ENCODE measurements at places on chromosomes 5 and 9.

GRCh38 chr9:130522233-130522808 is 57.1 kb upstream of the FUBP3 start:
- DNase-seq: no peak

- no peak for DNase-seq
Observed at GRCh38 chr5:111993242-111993641, 236.2 kb upstream of the NREP start.

- DNase-seq: no peak
Observed at GRCh38 chr9:126116351-126117157, 210.1 kb upstream of the MVB12B start.

GRCh38 chr9:73869264-73869663 is 627.9 kb upstream of the RORB start:
- no peak for DNase-seq

GRCh38 chr5:26681861-26682260 is 356.5 kb downstream of the CDH9 start:
- DNase-seq: no peak

DNA sequence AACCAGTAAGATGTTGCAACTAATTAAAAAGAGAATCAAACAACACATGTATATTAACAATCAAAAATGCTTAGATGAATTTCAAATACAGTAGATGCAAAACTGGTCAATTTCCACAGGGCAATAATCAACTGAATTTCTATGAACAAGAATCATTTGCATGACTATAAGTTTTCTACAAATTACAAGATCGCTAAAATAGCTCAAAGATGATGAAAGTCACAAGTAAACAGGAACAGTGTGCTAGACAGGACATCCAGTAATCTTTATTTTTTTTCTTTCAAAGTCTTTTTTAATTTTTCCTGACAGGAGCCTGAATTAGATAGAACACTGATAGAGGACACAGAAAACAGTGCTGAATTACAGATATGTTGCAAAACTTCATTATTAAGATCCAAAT is 608.2 kb upstream of the DAB2 start:
- DNase-seq: no peak

DNA sequence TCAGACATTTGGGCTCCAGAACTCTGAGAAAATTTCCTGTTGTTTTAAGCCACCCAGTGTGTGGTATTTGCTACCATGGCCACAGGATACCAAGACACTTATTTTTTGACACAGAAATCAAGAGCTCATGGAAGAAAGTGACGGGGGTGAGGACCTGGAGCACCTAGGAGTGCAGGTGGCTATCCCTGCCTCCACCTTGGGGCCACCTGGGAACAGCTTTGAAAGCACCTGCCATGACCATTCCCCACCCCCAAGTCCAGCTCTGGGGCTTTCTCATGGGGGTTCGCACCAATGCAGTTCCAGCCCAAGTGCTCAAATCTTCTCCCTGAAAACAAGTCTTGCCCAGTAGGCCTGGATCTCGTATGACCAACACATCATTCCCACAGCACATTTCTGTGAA is 214.9 kb upstream of the IRX1 start:
- no peak for DNase-seq

- DNase-seq: no peak
Observed at GRCh38 chr5:97229196-97229595, 46.1 kb upstream of the RIOK2 start.

DNA sequence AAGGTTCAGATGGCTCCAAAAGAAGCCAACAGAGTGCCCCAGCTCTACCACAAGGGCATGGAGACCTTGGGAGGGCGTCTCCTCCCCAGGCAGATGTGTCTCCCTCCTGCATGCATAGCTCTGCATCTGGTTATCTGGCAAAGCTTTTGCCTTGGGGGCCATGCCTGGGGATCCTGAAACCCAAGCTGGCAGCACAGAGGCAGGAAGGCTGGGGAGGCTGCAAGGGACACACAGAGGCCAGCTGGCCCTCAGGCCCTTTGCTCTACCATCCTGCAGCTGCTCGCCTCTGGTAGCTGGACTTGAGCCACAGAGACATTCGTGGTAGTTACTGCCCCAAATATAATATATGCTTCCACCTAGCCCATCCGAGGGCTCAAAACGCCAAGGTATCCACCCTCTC is 3.9 kb downstream of the SEPTIN8 start:
- DNase-seq: no peak

- DNase-seq: no peak
Observed at GRCh38 chr5:180343110-180343830, 9.9 kb downstream of the GFPT2 start.

- no peak for DNase-seq
Observed at GRCh38 chr5:153618867-153619266, 128.4 kb downstream of the GRIA1 start.
